NCI-H2081 treated with DMSO at 0.1 percent for 48 hours (cell line): ENCODE measurements at places on chromosomes 7 and 10.

GRCh38 chr10:28248092-28248491, 54.8 kb downstream of the MPP7 start:
- no peak for DNase-seq

GRCh38 chr7:99083068-99083651, 60.7 kb downstream of the SMURF1 start:
- DNase-seq, result no peak

DNA sequence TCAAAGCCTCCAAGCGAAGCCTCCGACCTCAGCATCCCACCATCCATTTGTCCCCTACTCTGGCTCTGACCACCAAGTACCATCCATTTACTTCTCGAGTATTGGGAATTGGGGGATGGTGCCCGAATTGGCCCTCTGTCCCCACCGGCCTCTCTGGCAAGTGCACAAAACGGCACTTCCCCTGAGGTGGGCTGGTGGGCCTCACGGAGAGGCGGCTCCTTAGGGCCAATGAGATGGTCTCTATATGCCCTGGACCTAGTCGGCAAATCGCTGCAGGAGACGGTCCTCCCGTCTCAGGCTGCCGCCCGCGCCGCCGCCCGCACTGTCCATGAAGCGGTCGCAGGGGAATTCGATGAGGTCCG, 2.8 kb downstream of the TRIL start:
- no peak for DNase-seq

DNA sequence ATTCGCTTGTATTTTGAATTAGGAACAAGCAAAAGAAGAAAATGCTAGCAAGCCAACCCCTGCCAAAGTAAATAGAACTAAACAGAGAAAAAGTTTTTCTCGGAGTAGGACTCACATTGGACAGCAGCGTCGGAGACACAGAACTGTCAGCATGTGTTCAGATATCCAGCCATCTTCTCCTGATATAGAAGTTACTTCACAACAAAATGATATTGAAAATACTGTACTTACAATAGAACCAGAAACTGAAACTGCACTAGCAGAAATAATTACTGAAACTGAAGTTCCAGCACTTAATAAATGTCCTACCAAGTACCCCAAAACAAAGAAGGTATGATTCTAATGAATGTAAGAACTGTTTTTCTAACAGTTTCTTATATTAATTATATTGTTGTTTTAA, 87.9 kb downstream of the KMT2E start:
- DNase-seq, result no peak

- no peak for DNase-seq
Measured at GRCh38 chr10:90945491-90946070, 24.7 kb upstream of the ANKRD1 start.

DNA sequence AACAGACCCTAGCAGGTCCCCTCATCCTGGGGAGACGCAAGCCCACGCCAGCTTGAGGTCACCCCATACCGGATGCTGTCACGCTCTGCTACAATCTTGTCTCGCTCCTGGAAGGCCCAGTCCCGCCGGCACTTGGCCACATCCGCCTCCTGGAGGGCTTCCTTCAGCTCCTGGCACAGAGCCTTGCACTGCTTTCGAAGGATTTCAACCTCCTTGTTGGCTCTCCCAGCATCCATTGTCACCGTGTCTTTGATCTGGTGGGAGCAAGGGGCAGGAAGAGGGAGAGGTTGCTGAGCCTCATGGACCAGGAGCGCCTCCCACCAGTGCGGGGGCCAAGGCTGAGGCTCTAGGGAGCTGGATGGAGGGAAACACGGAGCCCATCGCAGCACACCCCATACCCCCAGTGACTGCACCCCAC, 90.9 kb downstream of the DLG5 start:
- no peak for DNase-seq

GRCh38 chr10:45581582-45582385, 90.8 kb downstream of the ZFAND4 start:
- no peak for DNase-seq

GRCh38 chr10:21388589-21388988, 136.9 kb downstream of the SKIDA1 start:
- no peak for DNase-seq

- DNase-seq, result no peak
Measured at GRCh38 chr10:123287594-123288247, 133.5 kb downstream of the BUB3 start.

DNA sequence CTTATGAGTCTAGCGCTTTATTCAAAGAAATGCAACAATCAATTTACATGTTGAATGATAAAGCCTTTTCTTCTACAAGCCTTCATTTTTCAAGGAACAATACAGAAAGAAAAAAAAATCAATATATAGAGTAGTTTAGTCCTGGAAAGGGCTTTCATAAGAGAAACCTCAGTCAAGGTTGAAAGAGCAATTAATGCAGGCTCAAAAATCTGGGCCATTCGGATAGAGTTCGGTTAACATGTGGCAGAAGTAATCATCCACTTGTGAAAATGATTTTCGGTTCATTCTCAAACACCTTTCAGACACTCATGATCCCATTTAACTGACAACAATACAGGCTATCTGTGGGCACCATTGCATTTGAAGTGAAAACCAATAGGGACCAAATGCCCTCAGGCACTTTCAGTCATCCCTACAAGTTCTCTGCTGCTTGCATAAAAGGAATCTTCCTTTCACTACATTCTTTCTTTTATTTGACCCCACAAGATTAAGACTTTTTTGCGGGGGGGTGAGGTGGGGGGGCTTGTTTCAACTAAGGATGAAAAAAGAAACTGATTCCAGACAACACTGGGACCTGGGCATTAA, 177.9 kb downstream of the RNF133 start:
- DNase-seq, result no peak

- DNase-seq, result no peak
Measured at GRCh38 chr7:15086862-15087261, 184.3 kb upstream of the DGKB start.

- no peak for DNase-seq
Measured at GRCh38 chr7:95430864-95431263, 4.0 kb downstream of the PON2 start.

DNA sequence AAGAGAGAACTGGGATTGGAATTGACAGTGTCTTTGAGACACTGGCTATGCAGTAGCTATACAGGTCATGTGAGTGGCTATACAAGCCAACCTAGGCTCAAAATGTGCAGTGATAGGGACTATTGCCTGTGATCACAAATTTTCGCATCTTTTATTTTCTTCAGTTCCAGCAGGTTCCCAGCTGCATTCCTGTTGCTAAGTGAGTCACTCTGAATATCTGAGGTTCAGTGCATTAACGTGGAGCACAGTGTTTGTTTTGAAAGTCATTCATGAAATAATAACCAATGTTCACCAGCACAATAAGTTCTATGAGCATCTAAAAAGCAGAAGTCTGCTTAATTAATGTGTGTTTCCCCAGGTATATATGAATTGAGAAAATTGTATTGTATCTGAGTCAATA, 1236.0 kb upstream of the CELF2 start:
- DNase-seq, result no peak

- no peak for DNase-seq
Measured at GRCh38 chr10:86956195-86956847, 1.1 kb downstream of the MMRN2 start.

GRCh38 chr7:134886353-134887057, 99.8 kb upstream of the AGBL3 start:
- peak; percentile 89 for DNase-seq

DNA sequence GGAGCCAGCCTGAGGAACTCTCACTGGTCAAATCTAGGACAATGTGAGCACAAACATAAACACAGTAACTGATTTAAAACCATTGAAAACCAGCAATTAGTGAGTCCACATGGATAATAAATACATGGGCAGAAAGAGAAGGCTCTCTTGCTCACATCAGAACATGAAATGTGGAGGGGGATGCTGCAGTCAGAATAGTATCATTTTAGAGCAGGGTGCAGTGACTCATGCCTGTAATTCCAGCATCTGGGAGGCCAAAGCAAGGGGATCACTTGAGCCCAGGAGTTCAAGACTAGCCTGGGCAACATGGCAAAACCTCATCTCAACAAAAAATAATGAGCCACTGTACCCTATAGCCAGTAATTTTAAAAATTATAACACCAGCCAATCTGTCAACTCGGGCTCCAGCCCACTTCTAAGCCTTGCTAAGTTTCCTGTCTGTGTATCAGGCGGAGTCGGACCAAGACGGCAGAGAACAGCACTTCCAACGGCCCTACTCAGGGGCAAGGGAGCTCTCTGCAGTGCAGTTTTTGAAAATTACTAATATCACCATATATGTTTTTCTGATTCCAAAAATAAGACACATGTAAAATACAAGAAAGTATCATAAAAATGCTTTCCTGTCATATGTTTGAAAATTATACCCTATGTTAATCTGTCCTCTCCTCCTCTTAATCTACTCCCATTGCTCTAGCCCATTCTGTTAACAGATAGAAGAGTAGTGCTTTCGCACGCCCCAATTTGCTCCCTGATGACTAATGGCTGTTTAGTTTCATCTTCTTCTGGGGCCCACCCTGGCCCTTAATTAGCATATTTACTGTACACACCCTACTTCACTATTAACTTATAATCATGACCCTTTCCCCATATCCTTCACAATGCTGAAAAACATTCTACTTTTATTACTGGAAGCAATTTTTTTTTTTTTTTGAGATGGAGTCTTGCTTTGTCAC, 17.1 kb downstream of the URGCP start:
- no peak for DNase-seq

DNA sequence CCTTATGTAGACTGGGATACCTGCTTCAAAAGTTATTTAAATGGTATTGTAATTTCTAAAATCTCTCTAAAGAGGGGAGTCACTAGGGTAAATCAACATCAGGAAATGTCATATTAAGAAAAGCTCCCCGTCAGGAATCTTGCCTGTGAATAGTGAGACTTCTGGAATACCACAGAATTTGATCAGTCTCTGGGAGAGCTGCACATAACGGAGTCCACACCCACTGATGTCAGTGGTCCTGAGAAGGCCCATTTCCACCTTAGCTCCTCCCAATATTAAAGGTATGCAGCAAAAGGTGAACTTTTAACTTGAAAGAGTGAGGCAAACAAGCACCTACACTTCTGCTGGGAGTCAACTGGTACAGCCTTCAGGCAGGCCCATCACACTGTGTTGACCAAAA, 27.3 kb downstream of the STN1 start:
- DNase-seq, result no peak

DNA sequence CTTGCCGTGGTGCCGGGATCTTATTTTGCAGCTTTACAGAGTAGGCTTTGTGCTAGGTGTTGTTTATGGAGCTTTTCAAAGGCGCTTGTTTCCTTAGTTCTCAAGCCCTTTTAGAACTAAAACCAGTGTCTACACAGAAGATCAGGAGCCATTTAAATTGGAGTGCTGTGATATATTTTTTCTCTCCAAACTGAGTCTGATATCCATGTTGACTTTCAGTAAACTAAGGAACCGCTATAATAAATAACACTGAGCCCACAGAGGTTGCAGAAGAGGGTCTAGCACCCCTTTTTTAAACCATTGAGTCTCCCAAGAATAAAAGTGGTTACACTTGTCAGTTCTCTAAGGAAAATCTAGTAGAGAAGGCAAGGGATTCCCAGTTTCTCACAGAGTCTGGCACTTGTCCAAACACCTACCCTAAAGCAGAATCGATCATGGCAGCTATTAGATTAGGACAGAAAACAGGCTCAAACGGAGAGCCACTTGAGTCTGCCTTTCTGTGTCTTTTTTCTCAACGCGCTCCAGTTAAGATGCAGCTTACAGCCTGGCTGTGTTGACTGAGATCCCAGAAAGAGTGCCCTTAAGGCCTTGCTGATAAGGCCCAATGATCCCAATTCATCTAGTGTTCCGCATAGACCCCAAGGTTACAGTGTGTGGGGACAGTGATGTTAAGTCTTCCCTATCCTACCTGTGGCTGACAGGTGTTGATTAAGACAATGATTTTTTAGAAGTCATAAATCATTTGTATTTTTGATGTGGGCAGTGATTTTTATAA, 804 bp downstream of the TMEM106B start:
- no peak for DNase-seq

GRCh38 chr7:3453398-3453797, 152.3 kb downstream of the SDK1 start:
- no peak for DNase-seq

DNA sequence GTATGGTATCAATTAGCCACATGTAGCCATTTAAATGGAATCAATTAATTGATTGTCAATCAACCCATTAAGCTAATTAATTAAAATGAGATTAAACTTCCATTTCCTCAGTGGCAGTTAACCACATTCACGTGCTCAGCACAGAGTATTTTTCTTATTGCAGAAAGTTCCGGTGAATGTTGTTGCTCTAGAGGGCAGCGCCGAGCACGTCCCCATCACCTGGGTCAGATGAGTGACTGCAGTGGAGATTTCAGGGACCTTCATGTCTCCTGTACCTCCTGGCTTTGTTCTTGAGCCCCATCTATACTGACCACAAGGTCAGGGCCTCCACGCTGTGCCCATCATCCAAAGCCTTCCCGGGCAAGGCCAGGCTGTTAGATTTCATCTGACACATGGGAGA, 168.8 kb upstream of the MKI67 start:
- no peak for DNase-seq

GRCh38 chr10:27393961-27394360, 110.1 kb upstream of the RAB18 start:
- DNase-seq, result no peak

DNA sequence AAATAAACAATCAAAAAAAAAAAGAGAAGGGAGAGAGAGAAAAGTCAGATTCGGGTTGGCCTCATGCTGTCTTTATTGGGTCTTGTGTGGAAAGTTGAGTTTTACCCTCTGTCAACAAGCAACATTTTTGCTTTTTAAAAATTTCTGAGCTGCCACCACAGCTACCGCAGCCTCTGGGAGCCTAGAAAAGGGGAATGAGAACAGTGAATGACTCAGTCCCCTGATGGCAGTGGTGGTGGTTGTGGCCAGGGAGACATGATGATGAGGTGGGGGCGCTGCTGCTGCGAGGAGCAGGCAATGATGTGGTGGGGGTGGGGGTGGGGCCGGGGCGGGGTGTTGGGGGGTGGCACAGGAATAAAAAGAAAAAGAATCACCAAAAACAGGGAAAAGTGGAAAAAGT, 20.0 kb upstream of the CREB3L2 start:
- no peak for DNase-seq

GRCh38 chr10:74642901-74643595, 183.4 kb upstream of the KAT6B start:
- no peak for DNase-seq

DNA sequence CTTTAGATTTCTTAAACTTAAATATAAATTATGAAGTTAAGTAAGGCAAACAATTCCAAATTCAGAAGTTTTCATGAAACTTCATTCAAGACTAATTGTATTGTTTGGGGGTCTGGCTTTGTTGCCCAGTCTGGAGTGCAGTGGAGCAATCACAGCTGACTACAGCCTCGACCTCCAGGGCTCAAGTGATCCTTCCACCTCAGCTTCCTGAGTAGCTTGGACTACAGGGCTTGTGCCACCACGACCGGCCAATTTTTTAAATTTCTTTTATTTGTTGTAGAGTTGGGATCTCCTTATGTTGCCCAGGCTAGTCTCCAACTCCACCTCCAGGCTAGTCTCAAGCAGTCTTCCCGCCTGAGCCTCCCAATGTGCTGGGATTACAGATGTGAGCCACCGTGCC, 12.5 kb downstream of the P4HA1 start:
- DNase-seq, result no peak
